Stomach (tissue), 19 donors: ENCODE measurements at places on chromosomes 1 and 21. TPM values are rescaled to one million over a fixed set of nuclear protein-coding genes. Genes with fewer than 3 reads are reported as not detected.
A peak's percentile ranks its signal among the peaks of the same experiment; 100 is the strongest.

DNAI4 gene
- 9.4 TPM for total RNA-seq

GJA5 gene
- total RNA-seq: 1.2 TPM

ACTL8 gene
- total RNA-seq: not detected

AJAP1 gene
- not detected for total RNA-seq

PDZK1IP1 gene
- total RNA-seq: 130 TPM

RAD54L gene
- total RNA-seq: 0.45 TPM

SLAMF1 gene
- total RNA-seq: not detected

GTF2B gene
- 30.4 TPM for total RNA-seq

PNRC2 gene
- 38.5 TPM for total RNA-seq

AMY1C gene
- total RNA-seq: not detected

S100A7 gene
- total RNA-seq: not detected

PRAMEF20 gene
- total RNA-seq: not detected

SPAG17 gene
- total RNA-seq: not detected

AMY1A gene
- total RNA-seq: not detected

DNA sequence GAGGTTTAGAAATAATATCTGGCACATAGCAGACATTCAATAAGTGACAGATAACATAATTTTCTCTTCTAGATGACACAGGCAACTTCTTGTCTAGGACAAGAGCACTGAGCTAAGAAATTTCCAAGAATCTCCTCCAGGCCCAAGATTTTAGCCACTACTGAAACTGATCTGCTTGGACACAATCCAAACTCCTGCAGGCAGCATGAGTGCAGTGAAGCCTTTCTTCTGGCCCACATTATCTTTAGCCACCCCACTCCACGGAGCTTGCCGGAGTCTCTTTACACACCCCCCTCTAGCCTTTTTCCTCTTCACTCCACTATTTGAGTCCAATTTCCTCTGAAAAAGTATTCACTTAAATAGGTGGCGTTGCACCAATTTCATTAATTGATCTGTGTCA lies 142.9 kb upstream of the DUSP10 start:
- no peak overlapping the region for H3K4me3 ChIP-seq
- H3K4me1 ChIP-seq: peaks cover 6% of the 10 kb centered on the region
- H3K36me3 ChIP-seq: no peaks in the 10 kb centered on the region
- no peak for DNase-seq
- no peak overlapping the region for H3K27ac ChIP-seq

DNA sequence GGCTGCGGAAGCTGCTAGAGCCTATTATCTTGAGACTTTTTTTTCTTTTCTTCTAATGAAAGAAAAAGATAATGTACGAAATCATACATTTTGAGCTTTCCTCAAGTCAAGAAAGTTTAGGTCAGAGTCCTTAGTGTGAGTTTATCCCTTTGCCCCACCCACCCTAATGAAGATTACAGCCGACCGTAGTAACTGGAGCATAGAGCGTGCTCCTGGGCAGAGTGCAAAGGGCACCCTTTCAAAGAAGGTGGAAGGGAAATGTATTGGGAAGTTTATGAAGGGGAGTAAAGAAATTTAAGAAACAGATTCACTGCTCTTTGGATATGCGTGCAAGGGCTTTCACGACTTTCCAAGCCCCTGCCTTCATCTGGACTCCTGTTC lies 17.2 kb downstream of the GNG12 start:
- peak; percentile 56 for DNase-seq
- H3K36me3 ChIP-seq: no peaks in the 10 kb centered on the region
- no peak overlapping the region for H3K4me3 ChIP-seq
- H3K27me3 ChIP-seq: no peaks in the 10 kb centered on the region
- H3K4me1 ChIP-seq: peaks cover 86% of the 10 kb centered on the region
- H3K27ac ChIP-seq: peak overlapping the region; percentile 61

DNA sequence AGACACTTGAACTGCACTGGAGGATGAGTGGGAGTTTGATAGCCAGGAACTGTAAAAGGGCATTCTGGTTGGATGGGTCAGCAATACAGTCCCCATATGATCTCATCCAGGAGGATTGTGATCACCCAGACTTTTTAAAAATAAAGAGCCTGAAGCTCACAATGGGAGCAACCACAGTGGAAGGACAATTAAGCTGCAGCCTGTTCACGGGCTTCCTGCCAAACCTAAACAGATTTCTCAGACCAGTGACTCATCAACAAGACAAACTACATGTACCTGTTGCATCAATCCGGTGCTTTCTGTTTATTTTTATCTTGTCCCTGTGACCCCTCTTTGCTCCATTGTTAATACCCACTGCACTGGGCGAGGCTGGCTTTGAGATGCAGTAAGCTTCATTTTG lies 52.3 kb downstream of the PAPPA2 start:
- H3K36me3 ChIP-seq: no peaks in the 10 kb centered on the region
- H3K4me1 ChIP-seq: no peaks in the 10 kb centered on the region
- peak; percentile 22 for DNase-seq
- no peaks in the 10 kb centered on the region for H3K27me3 ChIP-seq
- no peak overlapping the region for H3K4me3 ChIP-seq

- H3K27me3 ChIP-seq: no peaks in the 10 kb centered on the region
- no peak overlapping the region for H3K27ac ChIP-seq
Observed at GRCh38 chr1:221795380-221795779, 53.5 kb upstream of the DUSP10 start.

DNA sequence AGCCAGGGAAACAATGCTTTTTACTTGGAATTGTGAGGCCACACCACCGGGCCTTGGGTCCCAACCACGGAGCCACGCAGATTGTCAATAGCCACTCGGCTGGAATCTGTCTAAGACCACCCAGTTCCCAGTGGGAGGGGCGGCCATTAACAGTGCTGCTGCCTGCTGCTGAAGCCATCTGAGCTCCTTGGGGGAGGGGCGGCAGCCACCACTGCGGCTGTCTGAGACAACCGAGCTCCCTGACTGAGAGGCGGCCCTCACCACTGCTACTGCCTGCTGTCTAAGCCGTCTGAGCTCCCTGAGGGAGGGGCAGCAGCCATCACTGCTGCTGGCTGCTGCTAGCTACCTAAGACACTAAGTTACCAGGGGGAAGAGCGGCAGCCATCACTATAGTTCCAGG lies 64.3 kb downstream of the DMRTA2 start:
- H3K36me3 ChIP-seq: no peaks in the 10 kb centered on the region
- DNase-seq: no peak
- H3K4me3 ChIP-seq: no peak overlapping the region
- H3K27me3 ChIP-seq: no peaks in the 10 kb centered on the region
- no peak overlapping the region for H3K27ac ChIP-seq

DNA sequence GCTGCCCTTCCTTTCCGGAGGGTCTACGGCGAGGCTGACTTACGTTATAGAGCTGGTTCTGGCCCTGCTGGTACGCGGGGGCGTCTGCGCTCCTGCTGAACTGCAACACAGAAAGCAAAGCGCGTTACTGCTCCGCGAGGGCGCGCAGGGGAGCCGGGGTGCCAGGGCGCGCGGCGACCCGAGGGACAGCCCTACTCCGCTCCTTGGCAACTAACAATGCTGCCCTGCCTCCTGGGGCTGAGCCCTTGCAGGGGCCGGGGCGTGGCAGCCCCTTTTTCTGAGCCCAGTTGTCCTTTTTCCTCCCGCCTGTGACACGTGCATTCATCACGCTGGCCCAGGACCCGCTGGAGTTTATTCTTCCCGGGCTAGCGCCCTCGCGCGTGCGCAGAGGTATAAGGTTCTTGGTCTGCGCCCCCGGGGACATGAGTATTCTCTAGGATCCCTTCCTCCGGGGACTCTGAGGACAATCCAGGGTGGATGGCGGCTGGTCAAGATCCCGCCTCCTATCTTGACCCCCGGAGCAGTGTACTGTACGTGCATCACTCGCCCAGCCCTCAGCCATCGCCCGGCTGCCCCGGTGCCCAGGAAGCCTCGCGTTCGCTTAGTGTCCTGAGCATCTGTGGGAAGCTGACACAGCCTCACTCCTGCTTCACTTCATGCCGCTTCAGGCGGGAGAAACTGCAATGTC lies 78.9 kb downstream of the CD247 start:
- peaks cover 12% of the 10 kb centered on the region for H3K4me1 ChIP-seq
- H3K4me3 ChIP-seq: peak overlapping the region; percentile 47
- no peaks in the 10 kb centered on the region for H3K36me3 ChIP-seq
- no peak overlapping the region for H3K27ac ChIP-seq
- H3K27me3 ChIP-seq: no peaks in the 10 kb centered on the region

- H3K4me1 ChIP-seq: no peaks in the 10 kb centered on the region
- H3K36me3 ChIP-seq: no peaks in the 10 kb centered on the region
- no peak for DNase-seq
- H3K4me3 ChIP-seq: no peak overlapping the region
Observed at GRCh38 chr1:78035121-78035520, 10.6 kb upstream of the GIPC2 start.

DNA sequence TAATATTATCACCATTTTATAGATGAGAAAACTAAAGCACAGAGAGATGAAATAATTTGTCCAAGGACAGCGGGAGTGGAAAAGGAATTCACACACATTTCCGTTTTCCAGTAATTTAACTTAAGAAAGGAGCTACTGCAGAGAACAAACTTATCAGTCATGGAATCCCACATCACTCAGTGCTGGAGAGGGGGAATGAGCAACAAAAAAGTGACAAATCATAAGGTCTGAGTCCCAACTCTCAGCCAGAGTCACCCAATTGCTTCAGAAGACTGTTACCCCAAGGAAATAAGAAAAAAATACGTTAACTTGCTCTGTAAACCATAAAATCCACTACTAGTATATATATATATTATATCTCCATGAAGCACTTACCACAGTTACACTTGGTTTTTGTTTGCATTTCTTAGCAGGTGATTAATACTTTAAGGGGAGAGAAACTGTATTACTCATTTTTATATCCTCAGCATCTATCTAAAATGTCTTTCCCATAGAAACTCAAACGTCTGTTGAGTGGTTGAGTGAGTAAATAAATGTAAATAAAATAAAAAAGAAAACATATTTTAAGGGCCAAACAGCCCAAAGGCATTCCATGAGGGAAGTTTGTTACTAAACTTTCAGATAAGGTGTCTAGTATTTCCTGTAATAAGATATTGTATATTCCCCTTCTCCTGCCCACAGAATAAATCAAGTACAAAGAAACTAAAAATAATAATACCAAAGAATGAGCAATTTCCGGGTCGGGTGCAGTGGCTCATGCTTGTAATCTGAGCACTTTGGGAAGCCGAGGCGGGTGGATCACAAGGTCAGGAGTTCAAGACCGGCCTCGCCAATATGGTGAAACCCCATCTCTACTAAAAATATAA lies 76.8 kb downstream of the SLC45A1 start:
- H3K4me1 ChIP-seq: peaks cover 98% of the 10 kb centered on the region
- peaks cover 14% of the 10 kb centered on the region for H3K36me3 ChIP-seq
- DNase-seq: no peak
- H3K27ac ChIP-seq: peak overlapping the region; percentile 61
- peak overlapping the region; percentile 5 for H3K4me3 ChIP-seq

GRCh38 chr1:14310476-14310875 lies 288.0 kb upstream of the KAZN start:
- DNase-seq: no peak
- H3K4me1 ChIP-seq: no peaks in the 10 kb centered on the region
- no peaks in the 10 kb centered on the region for H3K27me3 ChIP-seq
- no peak overlapping the region for H3K27ac ChIP-seq

- H3K27ac ChIP-seq: no peak overlapping the region
- no peak for DNase-seq
- peaks cover 49% of the 10 kb centered on the region for H3K36me3 ChIP-seq
- no peaks in the 10 kb centered on the region for H3K27me3 ChIP-seq
Observed at GRCh38 chr1:89060091-89060490, 4.9 kb downstream of the GBP1 start.

DNA sequence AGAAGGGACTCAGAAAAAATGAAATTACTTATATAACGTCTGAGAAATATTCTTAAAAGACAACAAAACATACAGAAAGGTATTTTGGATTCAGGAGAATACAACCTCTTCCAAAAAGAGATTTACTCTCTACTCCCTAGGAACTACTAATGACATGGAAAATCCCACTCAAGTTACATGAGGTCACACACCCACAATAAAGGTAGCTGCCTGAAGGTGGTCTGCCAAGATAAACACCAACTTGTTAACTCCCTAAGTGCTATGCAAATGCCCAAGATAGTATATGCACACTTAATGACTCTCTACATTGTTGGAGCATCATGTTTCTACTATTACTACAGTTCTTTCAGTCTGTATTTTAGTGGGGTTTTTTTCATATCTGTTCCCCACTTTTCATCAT lies 26.5 kb downstream of the RERE start:
- H3K4me3 ChIP-seq: no peak overlapping the region
- no peaks in the 10 kb centered on the region for H3K36me3 ChIP-seq
- no peak for DNase-seq
- H3K27me3 ChIP-seq: no peaks in the 10 kb centered on the region

DNA sequence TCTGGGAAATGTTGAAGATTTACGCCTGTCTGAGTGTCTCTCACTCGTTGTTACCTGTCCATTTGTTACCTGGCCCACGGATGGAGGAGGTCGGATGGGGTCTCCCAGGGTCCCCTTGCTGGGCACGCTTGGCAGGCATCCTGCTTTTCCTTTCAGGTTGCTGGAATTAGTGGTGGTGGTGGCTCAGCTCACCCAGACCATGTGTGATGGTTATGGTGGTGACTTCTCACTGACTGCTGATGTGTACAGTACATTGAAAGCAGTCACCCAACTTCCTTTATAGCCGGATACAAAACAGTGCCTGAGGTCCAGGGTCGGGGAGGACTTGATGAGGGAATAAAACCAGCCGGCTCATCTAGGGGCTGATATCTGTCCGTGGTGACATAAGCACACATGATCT lies 19.5 kb downstream of the MAPKAPK2 start:
- DNase-seq: no peak
- H3K27ac ChIP-seq: peak overlapping the region; percentile 15
- no peaks in the 10 kb centered on the region for H3K36me3 ChIP-seq
- H3K27me3 ChIP-seq: no peaks in the 10 kb centered on the region
- H3K4me3 ChIP-seq: no peak overlapping the region
- H3K4me1 ChIP-seq: peaks cover 87% of the 10 kb centered on the region

DNA sequence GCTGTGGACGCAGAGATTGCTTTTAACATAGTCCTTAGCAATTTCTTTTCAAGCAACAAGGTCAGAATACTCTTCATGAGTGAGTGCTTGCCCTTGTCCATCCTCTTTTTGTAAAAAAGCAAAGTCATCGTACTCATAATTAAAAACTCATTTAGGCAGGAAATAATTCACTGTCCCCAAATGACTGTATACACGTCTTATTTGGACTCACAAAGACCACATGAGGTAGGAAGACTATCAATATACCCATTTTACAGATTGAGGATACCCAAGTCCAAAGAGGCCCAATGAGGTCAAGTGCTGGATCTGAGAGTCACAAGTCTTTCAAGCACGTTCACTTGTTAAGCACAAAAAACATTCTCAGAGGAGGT lies 13.2 kb downstream of the ITPKB start:
- peaks cover 91% of the 10 kb centered on the region for H3K4me1 ChIP-seq
- no peak for DNase-seq
- no peak overlapping the region for H3K4me3 ChIP-seq
- peaks cover 38% of the 10 kb centered on the region for H3K36me3 ChIP-seq

DNA sequence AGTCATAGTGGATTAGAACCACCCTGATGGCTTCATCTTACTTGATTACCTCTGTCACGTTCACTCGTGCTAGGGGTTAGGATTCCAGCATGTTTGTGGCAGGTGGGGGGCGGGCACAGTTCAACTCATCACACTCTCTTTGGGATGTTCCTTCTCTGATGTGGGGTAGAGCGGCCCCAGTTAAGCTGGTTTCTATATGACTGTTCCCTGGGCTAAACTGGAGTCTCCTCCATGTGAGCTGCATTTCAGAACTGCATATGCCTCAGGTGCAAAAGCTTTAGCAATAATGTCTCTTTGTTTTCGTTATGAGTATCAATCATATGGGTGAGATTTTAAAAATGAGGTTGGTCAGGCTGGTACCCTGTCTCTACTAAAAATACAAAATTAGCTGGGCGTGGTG lies 393.2 kb downstream of the RPS6KC1 start:
- H3K4me3 ChIP-seq: no peak overlapping the region
- H3K36me3 ChIP-seq: no peaks in the 10 kb centered on the region
- H3K27me3 ChIP-seq: no peaks in the 10 kb centered on the region
- no peaks in the 10 kb centered on the region for H3K4me1 ChIP-seq
- no peak overlapping the region for H3K27ac ChIP-seq
- DNase-seq: no peak
